CD4-positive, alpha-beta T cell treated with Interleukin-6 at 100 ng/mL for 8 hours (primary cell): ENCODE measurements at places on chromosomes 6 and 20.
A peak's percentile ranks its signal among the peaks of the same experiment; 100 is the strongest.

DNA sequence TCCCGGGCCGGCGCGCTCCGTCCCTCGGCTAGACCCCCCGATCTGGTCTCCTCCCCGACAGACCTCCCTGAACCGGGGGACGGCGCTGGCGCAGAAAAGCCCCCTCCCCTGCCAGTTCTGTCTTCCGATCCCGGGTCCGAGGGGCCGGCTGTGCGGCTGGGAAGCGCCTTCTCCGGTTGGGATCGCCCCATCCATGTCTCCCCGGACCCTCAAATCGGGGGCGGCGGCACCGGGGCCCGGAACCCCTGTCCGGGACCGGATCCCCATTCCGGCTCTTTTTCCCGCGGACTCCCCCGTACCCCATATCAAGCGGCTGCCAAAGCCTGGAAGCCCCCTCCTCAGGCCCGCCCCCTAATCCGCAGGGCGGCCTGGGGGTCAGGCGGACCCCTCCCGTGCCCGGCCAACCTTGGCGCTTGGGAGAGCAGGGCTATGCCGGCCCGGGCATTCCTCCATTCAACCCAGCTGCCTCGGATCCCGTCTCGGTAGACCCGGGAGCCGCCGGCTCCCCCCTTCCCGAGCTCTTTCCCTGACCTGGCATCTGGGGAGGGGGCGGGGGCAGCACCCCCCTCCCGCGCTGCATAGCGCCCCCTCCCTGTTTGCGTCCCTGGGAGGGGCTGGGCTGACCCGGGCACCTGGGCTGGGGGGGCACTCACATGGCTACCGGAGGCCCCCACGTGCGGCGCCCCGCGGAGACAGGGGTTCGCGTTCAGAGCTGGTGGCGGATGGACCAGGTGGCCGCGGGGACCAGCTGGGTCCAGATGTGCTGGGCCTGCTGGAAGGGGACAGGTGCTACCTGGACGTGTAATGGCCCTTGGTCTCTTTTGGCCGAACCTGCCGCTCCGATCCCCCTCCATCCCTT, 643 bp downstream of the DLGAP4 start:
- no peak for DNase-seq

GRCh38 chr6:139534472-139535115, 160.1 kb upstream of the CITED2 start:
- peak; percentile 32 for DNase-seq

- no peak for DNase-seq
Measured at GRCh38 chr6:21831521-21832291, 238.2 kb downstream of the SOX4 start.

DNA sequence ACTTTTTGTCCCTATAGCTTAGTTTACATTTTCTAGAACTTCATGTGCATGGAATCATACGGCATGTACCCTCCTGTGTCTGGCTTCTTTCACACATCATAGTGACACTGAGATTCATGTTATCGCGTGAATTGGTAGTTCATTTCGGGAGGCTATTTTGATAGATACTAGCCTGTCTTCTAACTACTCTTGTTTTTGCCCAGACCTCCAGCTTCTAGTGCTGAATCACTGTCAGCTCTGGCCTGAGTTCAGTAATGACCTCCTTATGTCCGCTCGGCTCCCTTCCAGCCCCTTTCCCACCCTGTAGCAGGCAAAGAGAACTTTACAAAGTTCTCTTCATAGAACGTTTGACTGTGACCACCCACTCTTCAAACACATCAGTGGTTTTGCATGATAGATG, 14.1 kb downstream of the MYBL2 start:
- no peak for DNase-seq

- no peak for DNase-seq
Measured at GRCh38 chr6:89146718-89147700, 1.2 kb downstream of the PM20D2 start.

- DNase-seq, result no peak
Measured at GRCh38 chr6:64838726-64839125, 868.3 kb downstream of the EYS start.

DNA sequence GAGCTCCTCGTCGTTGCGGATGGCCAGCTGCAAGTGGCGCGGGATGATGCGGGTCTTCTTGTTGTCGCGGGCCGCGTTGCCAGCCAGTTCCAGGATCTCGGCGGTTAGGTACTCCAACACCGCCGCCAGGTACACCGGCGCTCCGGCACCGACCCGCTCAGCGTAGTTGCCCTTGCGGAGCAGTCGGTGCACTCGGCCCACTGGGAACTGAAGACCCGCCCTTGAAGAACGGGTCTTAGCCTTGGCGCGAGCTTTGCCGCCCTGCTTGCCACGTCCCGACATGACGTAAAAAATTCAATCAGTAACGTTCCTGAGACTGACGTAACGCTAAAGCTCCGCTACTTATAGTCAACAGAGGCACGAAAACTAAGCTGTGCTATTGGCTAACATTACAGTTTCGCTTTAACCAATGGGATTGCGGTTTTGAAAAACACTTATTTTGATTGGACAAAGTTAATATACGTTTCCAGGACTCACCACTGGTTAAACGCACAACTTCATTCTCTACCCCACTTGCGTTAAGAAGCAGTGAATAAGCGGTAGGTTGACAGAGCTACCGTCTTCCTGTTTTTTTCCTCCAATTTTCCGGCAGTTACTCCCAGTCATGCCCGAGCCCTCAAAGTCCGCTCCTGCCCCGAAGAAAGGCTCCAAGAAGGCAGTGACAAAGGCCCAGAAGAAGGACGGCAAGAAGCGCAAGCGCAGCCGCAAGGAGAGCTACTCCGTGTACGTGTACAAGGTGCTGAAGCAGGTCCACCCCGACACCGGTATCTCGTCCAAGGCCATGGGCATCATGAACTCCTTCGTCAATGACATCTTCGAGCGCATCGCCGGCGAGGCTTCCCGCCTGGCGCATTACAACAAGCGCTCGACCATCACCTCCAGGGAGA, 73.9 kb downstream of the OR2B2 start:
- DNase-seq, result peak; percentile 93

DNA sequence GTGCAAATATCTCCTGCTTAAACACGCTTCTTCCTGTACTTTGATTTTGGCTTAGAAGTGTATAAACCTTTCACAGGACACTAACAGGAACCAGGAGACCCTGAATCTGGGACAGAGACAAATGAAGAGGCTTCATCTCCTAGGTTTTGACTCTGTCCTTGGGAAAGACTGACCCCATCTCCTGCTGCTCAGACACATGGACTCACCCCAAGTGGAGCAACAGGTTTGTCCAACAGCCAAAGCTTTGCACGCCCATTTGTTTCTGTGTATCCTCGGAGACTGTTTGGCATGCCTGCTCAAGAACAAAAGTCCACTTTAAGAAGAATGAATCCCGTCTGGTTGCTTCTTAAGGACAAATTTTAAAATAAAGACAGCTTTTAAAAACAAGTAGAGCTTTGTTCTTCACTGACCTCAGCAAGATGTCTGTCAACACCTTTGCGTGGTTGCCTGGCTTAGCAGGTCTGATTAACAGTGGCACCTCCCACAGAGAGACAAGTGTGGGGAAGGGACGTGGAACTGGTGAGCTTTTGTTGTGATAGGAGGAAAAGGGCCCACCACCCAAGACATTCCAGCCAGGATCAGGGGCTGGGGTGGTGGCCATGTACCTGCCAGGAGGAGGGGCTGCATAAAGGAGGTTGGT, 202.6 kb downstream of the SOD2 start:
- DNase-seq, result no peak

DNA sequence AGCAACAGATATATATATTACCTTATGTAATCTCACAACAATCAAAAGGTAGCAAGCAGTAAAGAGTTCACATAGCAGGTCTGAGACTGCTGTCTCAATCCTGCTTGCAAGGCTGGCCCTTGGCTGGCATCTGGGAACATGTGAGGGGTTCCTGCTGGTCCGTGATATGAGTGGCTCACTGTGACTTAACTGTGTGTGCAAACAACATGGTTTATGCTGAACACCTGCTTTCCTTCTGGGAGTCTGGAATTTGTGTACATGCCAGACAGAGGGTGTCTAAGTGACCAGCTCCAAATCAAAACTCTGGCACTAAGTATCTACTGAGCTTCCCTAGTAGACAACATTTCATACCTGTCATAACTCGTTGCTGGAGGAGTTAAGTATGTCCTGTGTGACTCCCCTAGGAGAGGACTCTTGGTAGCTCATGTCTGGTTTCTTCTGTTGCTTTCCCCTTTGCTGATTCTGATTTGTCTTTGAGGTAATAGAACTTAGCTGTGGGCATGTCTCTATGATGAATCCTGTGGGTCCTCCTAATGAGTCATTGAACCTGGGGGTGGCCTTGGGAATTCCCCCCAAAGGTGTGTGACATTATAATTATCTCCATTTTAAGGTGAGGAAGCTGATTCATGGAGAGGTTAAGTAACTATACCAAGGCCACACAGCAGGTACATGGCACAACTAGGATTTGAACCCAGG, 131.6 kb upstream of the NEDD9 start:
- peak; percentile 27 for DNase-seq

DNA sequence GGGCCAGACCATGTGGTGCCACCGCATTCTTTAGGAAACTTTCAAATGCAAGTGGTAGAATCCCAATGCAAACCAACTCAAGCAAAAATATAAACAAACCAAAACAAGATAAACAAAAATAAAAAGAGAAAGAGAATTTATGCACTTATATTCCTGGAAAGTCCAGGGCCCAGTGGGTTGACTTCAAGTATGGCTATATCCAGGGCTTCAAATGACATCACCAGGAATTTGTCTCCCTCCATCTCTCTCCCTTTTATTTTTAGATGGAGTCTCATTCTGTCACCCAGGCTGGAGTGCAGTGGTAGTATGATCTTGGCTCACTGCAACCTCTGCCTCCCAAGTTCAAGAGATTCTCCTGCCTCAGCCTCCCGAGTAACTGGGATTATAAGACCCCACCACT, 56.1 kb upstream of the PNRC1 start:
- no peak for DNase-seq

DNA sequence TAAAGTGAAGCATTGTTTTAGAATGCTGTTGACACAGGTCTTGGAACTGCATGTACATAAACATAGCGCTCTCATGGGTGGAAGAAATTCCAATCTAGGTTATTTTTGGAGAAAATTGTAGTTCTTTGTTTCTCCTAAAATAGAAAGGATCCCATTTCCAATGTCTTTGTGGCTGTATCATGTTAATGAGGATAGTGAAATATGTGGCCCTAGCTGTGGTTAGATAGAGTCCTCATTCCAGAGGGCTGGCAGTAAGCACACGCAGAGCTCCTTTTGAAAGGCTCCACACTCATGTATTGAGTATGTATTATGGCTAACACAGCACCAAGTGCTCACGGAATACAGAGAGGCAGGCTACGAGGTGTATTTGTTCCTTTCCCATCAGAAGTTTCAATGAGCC, 60.9 kb downstream of the SNRNP48 start:
- DNase-seq, result no peak

DNA sequence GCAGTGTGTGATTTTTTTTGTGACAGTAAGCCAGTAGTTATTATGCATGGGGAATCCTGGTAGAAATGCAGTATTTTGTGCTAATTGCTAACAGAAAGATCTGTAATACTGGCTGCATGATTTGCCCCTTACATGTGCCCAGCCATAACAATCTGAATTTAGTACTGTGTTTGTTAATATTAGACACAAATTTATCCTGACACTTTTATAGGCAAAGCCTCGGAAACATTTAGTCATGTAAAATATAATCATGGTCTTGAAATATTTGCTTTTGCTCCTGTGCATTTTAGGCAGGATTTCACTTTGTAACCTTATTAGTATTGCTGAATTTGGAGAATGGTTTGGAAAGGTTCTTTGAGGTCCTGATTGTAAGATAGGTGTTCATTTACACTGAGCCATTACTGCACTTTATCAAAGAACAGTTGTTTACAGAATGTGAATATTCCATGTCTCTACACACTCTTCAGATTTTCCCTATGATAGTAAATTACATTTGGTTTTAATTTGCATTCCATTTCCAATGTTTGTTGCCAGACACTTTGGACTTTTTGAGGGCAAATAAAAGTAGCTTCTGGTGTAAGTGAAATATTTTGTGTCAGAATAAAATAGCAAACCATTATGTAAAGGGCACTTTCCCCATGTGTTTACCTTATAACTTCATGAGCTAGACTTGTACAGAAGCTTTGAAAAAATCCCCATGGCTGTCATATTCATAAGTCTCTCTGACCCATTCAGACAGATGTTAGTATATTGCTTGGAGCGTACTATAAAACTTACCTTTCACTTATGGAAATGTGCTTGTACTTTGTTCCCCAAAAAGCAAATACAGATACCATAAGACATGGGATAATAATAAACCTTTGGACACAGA, 349.9 kb downstream of the ARHGAP18 start:
- DNase-seq, result no peak

GRCh38 chr6:20024978-20025377, 187.3 kb downstream of the MBOAT1 start:
- DNase-seq, result no peak

DNA sequence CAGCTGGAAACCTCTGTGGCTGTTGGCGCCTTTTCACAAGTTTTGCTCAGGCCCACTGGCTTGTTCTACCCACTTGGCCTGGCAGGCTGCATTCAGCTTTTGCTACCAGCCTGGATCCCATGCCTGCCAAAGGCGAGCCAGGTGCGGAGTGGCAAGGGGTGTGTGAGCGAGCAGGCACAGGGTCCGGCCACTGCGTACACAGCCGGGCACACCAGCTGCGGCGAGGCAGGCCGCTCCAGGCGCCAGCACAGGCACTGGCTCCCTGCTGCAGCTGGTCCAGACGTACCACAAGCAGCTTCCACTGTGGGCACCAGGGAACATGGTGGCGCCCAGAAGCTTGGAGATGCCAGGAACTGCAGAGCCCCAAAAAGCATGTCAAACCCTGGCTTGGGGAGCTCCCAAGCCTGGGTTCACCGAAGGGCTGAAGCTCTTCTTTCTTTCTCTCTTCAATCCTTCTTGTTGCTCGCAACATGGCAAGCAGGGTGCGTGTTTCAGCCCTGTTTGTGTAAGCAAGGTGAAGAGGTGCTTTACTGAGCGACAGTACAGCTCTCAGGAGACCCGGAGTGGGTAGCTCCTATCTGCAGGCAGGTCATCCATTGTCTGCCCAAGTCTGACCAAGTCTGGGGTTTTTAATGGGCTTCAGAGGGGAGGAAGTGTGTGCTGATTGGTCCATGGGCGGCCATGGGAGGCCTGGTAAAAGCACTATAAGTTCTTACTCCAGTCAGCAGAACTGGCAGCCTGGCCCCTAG, 32.6 kb upstream of the GRM4 start:
- DNase-seq, result no peak

DNA sequence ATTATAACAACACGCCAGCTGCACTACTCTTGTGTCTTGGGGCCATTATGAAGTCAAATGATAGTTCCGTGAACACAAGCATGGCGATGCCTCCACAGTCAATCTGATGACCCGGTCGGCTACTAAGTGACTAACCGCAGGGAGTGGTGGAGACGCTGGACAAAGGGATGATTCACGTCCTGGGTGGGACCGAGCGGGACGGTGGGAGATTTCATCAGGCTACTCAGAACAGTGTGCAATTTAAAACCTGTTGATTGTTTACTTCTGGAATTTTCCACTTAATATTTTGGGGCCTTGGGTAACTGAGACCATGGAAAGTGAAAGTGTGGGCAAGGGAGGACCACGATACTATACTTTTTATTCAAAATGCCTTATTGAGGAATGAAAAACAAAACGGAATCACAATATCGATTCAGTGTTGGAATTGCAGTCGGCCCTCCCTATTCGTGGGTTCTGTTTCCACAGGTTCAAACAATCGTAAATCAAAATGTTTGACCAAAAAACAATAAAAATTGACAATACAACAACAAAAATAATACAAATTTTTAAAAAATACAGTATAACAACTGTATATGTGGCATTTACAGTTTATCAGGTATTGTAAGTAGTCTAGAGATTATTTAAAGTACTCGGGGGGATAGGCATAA, 66.5 kb downstream of the MYLK4 start:
- no peak for DNase-seq

GRCh38 chr6:156821707-156822106, 44.5 kb downstream of the ARID1B start:
- no peak for DNase-seq

- no peak for DNase-seq
Measured at GRCh38 chr20:48723308-48724264, 104.2 kb downstream of the PREX1 start.
